ENCODE measurements at places on chromosomes 7 and 10.

DNA sequence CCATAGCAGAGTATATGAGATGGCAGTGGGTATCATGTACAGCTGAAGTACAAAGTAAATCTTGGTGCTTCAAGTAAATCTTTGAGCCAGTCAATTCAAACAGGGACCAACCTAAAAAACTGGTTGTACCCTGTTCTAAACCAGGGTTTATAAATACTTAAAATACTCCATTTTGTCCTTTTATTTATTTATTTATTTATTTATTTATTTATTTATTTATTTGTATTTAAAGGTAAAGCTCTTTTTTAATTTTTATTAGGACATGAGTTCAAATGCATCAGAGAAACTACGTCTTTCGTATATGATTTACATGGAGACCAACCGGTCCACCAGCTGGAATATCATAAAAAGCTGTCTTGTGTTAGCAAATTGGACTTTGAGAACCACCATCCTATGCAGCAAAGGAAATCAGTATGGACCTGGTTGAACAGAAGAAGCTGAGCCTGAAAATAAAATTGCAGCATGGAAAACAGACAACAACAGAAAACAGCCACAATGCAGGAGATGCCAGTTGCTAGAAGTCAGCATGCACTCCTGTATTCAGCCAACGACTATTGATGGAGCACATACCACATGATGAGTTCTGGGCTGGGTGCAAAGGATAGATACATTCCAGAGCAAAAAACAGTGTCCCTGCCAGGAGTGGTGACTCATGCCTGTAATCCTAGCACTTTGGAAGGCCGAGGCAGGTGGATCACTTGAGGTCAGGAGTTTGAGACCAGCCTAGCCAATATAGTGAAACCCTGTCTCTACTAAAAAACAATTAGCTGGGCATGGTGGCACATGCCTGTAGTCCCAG lies 60.0 kb downstream of the PLXNA4 start:
- DNase-seq, result no peak

- DNase-seq, result no peak
These were observed 656.1 kb downstream of the ZWINT start for GRCh38 chr10:55704950-55705349.

DNA sequence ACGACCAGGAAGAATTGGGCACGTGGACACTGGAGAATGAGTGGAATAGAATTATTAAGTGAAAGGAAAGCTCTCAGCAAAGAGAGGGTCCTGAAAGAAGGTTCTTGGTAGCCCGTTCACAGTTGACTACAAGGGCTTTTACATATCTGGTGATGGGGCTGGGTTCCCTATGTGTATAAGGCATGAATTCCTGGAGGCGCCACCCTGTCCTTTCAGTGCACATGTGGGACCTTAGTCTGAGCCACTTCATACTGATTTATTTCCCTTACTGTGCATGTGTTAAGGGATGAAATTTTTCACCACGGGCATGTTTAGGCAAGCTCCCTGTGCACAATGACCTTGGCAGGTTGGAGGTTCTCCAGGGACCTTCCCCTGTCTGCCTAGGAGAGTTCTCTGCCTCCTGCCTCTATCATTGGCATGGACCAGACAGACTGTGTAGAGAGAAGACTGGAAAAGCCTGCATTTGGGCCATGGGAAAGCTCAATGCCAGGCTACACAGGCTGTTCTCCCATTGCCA lies 145.9 kb upstream of the ITGB1 start:
- DNase-seq, result no peak

DNA sequence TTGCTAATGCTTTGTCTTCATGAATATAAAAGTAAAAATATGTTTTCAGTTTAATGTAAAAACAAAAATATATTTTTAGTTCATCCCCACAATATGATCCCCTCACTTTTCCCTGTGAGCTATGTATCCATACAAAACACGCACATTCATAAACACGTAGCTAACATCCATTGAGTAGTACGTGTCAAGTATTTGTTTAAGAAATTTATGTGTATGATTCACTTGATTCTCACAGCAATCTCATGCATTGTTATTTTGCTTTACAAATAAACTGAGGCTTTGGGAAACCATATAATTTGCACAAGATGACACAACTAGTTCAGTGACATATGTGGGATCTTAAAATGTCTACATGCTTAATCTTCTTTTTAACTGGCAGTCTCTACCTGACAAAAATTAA lies 329.6 kb upstream of the SEMA3C start:
- DNase-seq, result no peak

DNA sequence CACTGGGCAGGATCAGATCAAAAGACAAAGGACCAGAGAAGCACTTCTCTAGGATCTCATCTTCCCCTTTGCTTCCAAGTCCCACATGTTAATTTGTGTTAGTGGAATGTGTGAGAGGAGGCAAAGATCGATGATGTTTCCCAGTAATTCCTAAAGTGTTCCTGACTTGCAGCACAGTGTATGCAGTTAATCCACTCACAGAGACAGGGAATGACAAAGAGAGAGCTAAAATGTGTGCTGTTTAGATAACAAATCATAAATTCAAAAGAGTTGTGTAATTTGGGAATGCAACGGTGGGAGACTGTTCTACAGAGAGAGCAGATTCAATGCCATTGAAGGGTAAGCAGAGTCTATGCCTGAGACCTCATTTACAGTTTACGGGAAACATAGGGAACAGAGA lies 132.0 kb upstream of the SVIL start:
- DNase-seq, result no peak

GRCh38 chr10:31358688-31359330 lies 39.8 kb downstream of the ZEB1 start:
- no peak for DNase-seq

GRCh38 chr7:43517464-43517863 lies 65.4 kb upstream of the STK17A start:
- DNase-seq, result no peak

DNA sequence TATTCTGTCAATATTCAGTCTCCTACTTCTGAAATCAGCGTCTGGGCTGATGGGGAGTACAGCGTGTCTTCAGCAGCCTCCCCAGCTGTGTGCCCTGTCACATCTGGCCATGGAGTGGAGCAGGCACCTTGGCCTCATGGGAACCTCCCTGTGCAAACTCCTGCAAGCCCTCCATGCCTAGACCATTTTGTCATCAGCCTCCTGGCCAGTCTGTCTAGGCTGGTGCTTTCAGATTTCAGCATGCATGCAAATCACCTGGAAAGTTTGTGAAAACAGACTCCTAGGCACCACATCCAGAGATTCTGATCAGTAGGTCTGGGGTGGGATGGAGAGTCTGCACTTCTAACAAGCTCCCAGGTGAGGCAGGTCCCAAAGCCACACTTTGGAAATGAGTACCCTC lies 26.2 kb upstream of the CCSER2 start:
- no peak for DNase-seq

DNA sequence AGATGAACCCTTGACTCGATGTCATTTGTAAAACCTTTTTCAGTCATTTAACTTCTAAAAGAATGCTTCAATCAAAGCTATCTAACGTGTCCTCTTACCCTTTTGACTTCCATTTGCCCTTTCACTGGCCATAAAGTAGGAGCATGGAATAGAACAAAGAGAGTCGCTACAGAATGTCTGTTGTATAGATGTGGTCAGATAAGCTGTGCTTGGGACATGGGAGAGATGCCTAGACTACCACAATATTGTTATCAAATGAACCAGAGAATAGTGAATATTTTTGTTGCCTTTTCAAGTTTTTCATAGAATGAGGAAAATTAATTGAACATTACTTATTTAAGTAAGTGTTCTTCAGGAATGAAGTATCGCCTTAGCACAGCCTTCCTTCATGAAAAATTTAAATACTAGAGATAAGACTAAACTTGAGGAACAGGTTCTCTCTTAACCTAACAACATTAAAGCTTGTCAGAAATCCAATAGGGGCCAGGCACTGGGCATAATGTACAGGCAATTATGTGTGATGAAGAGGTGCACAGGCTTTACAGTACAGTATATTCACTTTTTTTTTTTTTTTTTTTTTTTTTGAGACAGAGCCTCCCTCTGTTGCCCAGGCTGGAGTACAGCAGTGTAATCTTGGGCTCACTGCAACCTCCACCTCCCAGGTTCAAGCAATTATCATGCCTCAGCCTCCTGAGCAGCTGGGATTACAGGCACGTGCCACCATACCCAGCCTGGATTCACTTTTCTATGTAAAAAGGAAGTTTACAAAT lies 7.5 kb upstream of the KMT2E start:
- no peak for DNase-seq

DNA sequence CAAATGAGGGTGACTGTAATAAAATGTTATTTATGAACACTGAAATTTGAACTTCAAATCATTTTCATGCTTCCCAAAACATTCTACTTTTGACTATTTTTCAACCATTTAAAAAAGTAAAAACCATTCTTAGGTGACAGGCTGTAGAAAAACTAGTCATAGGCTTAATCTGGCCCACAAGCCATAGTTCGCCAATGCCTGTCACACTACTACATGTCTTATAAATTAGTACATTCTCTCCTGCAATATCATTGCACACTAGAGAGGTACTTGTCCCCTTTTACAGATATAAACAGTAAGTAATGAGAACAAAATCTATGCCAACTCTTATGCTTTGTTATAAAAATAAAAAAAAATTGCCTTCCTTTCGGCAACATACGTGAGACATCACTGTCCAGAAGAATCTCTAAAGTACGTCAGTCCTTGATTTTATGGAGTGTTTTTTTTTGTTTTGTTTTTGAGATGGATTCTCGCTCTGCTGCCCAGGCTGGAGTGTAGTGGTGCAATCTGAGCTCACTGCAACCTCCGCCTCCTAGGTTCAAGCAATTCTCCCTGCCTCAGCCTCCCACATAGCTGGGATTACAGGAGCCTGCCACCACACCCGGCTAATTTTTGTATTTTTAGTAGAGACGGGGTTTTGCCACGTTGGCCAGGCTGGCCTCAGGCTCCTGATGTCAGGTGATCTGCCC lies 23.2 kb downstream of the UPF2 start:
- no peak for DNase-seq

DNA sequence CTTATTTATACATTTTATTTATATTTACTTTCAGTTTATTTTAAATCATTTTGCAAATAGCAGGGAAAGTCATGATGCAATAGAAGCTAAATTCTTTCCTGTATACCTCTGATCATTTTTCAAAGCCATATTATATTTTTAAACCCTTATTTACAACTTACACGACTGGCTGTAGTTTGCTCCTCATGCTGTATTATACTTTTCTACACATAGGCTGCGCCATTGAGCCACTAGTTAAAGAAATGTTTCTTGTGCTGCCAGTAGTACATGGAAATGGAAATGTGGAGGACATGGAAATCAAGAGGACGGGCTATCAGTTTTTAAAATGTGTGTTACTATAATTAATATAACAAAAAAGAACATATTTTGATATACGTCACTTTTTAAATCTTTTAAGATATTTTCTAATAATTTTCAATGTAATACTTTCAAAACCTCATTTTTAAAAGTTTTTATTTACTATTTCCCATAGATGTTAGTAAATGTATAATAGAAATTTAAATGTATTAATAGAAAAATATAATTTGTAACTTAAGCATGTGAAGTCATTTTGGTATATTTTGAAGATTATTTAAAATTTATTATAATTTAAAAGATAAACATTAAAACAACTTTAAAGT lies 118.5 kb downstream of the VTI1A start:
- DNase-seq, result no peak

- no peak for DNase-seq
These were observed 68.9 kb upstream of the NMT2 start for GRCh38 chr10:15237351-15237750.

DNA sequence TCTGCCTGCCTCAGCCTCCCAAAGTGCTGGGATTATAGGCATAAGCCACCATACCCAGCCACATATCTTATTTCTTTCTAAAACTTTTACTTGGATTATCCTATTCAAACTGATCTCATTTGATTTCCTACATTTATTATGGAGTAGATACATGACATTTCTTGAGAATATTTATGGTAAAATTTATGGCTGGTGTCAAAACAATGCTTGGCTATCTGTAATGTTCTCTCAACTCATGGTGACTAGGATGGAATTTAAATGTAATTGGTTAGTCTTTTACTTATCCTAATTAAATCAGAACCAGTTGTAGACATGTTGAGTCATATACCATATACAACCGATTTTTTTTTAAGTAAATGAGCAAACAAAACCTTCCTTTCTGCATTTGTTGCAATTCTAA lies 4.1 kb downstream of the NUP42 start:
- no peak for DNase-seq

Measured in activated CD4-positive, alpha-beta T cell treated with anti-CD3 and anti-CD28 coated beads for 24 hours (primary cell).